ENCODE measurements at places on chromosomes 12 and 14.

GRCh38 chr12:69569236-69569635 lies 16.0 kb upstream of the CCT2 start:
- DNase-seq: no peak

DNA sequence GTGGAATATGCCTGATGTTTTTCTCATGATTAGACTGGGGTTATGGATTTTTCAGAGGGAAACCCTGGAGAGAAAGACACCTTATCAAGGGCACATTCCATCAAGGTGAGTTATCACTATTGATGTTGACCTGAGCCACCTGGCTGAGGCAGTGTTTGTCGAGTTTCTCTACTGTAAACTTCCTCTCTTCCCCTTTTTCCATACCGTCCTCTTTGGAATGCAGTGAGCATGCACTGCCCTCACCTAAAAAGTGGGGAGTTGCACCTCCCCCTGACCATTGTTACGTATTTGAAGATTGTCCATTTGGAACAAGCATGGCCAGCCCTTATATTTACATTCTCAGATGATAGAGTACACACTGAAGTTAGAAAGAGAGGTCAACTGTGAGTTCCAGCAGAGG lies 53.9 kb upstream of the PWP1 start:
- no peak for DNase-seq

DNA sequence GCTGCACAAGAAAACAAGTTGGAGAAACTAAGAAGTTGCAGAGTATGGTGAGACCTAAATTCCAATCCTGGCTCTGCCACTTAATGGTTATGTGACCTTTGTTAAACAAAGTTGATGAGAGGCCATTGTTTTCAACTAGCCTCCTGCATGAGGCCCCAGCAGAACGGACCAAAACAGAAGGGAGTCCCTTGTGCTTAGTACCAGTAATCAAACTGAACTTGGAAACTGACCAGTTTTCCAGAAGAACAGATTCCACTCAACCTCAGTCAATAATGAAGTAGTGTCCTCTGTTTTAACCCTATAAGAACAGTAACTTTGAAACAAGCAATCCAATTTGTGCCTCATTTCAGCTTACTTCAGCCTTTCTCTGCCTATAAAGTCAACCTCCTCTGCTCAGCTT lies 69.9 kb downstream of the C12orf56 start:
- no peak for DNase-seq

GRCh38 chr14:102097441-102098135 lies 10.7 kb upstream of the HSP90AA1 start:
- DNase-seq: no peak

GRCh38 chr12:91810077-91810476 lies 335.6 kb downstream of the BTG1 start:
- no peak for DNase-seq

- no peak for DNase-seq
These were observed 19.4 kb upstream of the A2M start for GRCh38 chr12:9134981-9135628.

- DNase-seq: no peak
These were observed 60.1 kb upstream of the CCND2 start for GRCh38 chr12:4213471-4213870.

DNA sequence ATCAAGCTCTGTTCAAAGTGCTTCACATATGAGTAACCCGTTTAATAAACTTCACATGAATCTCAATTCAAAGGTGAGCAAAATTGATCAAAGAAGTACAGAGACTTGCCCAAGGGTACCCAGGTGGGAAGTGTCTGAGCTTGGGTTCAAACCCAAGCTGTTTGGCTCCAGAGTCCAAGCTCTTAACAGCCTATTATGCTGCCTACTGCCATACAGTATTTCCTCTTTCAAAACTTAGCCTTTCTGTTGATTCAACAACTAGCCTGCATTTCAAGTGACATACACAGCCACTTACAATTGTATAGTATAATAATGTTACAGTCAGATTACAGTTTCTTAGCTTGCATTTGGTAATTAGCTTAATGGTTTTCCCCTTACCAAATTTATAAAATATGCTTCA lies 29.7 kb downstream of the FRMD6 start:
- no peak for DNase-seq

- DNase-seq: no peak
These were observed 26.1 kb upstream of the PPP2R5C start for GRCh38 chr14:101735453-101735852.

Measured in neural progenitor cell (in vitro differentiated cells).